Stimulated activated CD8-positive, alpha-beta memory T cell treated with anti-CD3 and anti-CD28 coated beads, Interleukin-2, amount 100 ng/mL, for 48 hours (primary cell): ENCODE measurements at places on chromosomes 7 and 10.

- DNase-seq = no peak
Observed at GRCh38 chr7:76185187-76185896, 16.4 kb upstream of the SRRM3 start.

- no peak for DNase-seq
Observed at GRCh38 chr10:83332690-83333089, 806.6 kb upstream of the GHITM start.

- DNase-seq = no peak
Observed at GRCh38 chr7:30923774-30924413, 12.2 kb downstream of the AQP1 start.

DNA sequence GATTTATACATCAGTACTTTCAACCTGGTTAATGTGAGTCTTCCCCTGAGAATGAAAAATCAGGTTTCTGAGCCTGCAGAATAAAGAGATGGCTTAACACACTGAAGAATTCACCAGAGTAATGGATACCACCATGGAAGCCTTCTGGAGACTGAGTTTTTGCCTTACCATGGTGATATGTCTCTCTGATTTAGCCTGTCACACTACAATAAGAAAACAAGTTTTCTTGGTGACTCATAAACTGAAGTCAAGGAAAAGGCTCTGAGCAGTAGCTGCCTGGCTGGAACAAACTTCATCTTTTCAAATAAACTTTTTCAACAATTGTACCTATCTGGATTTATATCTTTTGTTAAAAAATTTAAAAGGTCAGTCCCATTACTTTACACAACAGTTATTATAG lies 229.0 kb downstream of the PRPF18 start:
- DNase-seq = no peak

GRCh38 chr10:73810735-73811465 lies 498 bp downstream of the NDST2 start:
- peak; percentile 33 for DNase-seq

- DNase-seq = no peak
Observed at GRCh38 chr10:69457771-69458237, 6.5 kb downstream of the TSPAN15 start.

DNA sequence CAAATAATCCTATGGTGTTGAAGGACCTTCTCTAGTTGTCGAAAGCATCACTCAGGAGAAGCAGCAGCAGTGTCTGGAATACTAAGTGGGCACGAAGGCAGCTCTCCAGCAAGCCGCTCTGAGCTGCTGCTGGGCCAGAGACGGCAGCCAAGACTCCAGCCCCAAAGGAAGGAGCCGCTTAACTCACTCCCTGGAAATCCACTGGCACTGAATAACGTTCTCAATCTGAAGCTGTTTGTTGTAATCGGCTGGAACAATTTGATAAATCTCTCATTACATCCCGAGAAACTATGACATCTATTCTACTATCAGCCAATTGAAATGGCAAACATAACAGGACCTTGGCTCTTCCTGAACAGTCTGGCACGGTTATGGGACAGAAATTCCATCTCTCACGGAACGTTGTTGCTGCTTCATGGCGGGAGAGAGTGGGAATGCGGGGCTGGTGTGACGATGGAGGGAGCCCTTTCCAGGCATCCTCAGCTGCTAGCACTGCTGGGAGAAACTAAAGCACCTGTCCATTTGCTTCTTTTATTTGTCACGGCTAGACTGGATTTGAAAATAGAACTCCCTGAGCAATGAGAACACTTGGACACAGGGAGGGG lies 331.5 kb upstream of the RNF32 start:
- DNase-seq = no peak

GRCh38 chr10:69884686-69885085 lies 83.0 kb downstream of the COL13A1 start:
- no peak for DNase-seq

- DNase-seq = no peak
Observed at GRCh38 chr10:21183025-21183424, 285.9 kb upstream of the NEBL start.

DNA sequence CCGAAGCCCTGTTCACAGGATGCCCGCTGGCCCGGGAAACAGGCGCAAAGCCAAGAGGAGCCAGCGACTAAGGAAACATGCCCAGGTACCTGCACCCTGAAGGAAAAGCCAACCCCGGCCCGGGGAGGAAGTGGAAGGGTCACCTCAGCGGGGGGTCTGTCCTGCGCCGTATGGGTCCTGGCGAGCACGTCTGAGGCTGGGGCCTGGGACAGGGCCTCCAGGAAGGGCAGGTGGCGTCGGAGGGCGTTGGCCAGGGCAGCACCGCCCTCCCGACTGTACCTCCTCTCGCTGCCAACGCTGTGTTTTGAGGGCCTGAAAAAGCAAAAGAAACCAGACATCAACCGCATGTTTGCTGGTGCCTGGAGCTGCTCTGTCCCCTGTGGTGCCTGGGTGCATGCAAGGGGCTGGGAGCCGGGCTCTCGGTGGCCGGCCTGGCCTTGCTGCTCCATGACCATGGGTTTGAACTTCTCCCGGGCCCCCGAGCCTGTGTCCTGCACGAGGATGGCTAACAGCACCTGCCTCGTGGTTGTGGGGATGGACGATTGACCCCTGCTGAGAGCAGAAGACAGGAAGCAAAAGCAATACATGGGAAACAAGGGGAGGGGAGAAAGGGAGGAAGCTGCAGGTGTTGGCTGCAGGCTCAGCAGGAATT lies 395.3 kb downstream of the PTPRN2 start:
- DNase-seq = no peak

GRCh38 chr7:75888464-75889222 lies 9.8 kb downstream of the RHBDD2 start:
- DNase-seq = no peak

DNA sequence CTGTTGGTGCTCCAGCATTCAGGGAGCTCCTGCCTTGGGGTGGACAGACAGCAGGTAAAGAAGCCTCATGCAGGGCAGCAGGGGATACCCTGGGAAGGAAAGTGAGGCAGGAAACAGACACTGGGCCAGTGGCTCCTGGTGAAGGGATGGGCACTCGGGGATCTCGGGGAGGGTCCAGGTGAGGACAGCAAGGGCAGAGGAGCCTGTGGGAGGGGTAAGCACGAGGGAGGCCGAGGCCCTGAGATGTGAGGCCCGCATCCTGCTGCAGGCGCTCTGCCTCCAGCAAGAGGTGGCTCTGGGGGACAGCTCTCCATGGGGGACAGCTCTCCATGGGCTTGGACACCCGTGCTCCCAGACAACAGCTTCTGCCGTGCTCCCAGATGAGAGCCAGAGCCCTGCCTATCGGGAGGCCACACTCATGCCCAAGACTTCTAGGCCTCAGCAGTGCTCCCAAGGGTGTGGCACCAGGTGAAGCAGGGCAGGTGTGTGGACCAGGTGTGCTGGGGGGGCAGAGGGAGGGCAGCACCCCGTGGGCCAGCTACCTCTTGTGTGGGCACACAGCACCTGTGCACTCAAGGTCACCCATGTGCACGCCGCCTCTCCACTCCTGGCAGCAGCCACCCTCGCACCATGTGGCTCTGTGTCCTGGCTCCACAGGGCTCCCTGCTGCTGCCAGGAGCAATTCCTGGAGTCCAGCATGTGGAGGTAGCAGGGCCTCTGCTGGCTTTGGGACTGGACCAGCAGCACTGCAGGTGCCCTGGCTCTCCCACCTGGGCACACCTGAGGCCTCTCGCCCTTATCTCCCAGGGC lies 93.6 kb upstream of the INSIG1 start:
- DNase-seq = no peak

DNA sequence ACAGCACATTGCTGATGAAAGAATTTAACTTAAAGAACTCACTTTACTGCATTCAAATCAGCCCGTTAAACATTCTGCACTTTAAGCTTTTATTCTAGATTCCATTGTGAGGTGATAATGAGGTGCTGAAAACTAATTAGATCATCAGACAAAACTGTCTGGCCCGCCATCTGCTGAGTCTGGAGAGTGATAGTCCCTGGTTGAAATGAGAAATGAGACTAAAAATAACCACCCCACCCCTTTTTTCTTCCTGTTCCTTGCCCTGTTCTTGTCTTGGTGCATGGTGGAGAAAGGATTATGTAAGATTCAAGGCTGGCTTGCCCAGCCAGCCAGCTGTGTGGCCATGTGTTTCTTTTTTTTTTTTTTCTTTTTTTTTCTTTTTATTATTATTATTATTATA lies 277.0 kb upstream of the COBL start:
- DNase-seq = no peak

DNA sequence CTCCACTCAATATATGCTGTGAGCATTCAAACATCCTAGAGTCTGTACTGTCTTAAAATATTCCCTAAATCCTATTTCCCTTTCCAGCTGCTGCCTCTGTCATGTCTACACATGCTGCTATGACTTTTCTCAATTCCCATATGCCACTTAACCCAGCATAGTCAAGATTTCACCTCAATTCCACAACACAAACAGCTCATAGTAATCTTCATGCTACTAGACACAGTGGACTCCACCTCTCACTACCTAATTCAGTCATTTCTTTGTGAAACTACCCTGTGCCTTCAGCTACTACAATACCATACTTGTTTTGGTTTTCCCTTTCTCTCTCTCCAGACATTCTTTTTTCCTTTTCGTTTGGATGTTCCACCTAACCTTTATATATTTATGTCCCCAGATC lies 45.5 kb downstream of the GSAP start:
- no peak for DNase-seq

- no peak for DNase-seq
Observed at GRCh38 chr7:38171623-38172391, 6.2 kb upstream of the STARD3NL start.

DNA sequence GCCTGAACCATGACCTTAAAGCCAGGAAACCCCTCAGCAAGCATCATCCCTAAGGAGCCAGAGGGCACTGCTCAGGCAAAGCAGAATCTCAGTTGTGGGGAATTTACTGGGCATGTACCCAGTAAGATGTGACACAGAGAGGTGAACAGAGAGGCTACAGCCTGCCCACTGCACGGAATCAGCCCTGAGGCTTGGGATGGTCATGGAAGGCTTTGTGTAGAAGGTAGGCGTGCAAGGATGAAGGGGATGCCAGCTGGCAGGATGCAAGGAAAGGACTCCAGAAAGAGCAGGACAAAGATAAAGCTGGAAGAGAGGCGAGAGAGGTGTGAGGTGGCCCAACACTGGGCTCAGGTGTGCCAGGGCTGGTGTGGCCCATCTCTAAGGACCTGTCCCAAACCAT lies 2.4 kb upstream of the AIFM2 start:
- no peak for DNase-seq
